SK-N-SH treated with all-trans-retinoic acid at 6 μM for 48 hours (cell line): ENCODE measurements at places on chromosomes 7 and 10.

GRCh38 chr7:112437072-112437471 lies 13.2 kb upstream of the IFRD1 start:
- peak; percentile 65 for ATAC-seq

GRCh38 chr10:32104622-32105509 lies 48.6 kb upstream of the KIF5B start:
- ATAC-seq = peak; percentile 51

- no peak for ATAC-seq
Observed at GRCh38 chr10:6640433-6641040, 60.5 kb upstream of the PRKCQ start.

DNA sequence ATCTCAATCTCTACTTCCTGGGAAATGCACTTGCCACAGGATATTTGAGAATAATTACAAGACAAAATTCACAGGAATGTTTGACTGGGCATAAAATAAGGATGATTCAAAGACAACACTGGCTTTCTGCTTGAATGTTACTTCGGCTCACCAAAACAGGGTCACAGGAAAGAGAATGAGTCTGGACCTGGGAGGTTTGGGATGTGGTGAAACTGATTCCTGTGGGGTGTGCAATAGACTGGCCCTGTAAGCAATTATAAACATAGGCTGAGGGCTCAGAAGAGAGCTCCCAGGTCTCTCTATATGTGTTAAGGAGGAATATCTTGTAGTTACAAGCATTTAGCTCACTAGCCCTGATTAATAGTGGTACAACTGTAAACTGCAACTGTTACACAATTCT lies 613.9 kb upstream of the CELF2 start:
- ATAC-seq = no peak

DNA sequence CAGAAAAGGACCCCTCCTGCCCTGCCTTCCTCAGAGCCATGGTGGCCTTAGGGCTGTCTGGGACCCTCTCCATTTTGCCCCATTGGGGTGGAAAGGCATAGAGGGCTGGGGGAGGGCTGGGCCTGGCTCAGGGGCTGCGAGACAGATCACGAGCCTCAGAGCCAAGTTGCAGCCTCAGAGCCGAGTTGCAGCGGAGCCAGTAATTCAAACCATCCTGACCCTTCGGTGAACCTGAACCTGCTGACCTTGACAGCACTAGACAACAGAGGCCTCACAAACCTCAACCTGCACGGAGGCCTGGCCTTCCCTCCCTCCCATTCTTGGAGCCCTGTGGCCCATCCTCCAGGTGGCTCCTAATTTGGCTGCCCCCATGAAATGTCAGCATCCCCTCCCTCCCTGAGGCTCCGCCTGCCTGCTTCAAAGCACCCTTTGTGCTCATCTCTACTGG lies 45.4 kb downstream of the PAX2 start:
- no peak for ATAC-seq

DNA sequence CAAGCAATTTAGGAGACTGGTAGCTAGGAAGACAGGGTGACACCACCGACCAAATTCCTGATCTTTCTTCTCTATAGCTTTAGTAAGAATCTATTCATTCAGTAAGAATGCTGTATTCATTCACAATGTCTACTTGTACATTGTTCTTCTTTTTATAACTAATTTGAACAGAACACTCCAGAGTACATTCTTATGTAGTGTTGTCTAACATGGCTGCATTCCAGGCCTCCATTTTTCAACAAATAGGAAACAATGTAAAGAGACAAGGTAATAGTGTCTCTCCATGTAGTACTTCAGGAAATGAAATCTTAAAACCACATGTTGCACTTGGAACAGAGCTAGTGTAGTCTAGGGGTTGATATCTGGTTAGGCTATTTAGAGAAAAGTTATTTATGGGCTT lies 1.8 kb downstream of the VCL start:
- peak; percentile 5 for ATAC-seq

DNA sequence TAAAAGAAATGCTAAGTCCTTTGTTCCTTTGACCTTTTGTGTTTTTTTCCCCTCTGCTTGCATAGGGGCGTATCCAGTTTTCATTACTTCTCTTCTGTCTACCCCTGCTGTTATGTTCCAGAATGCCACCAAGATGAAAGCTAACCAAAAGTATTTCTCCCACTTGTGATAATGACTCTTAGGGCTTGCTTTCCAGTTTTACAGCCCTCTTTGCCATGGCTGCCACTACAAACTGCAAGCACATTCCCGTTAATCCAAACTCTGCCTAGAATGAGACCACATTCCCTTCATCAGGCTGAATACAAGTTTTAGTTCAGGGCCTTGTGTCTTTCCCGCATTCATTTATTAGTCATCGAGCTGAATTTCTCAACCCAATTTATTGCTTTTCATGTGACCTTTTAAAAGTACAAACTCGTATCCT lies 23.6 kb upstream of the CD36 start:
- ATAC-seq = no peak

GRCh38 chr10:63236113-63236935 lies 103.2 kb downstream of the NRBF2 start:
- ATAC-seq = peak; percentile 96

- ATAC-seq = no peak
Observed at GRCh38 chr7:30902466-30902865, 9.2 kb upstream of the AQP1 start.

- no peak; the same call in 2 of the 3 replicates for ATAC-seq
Observed at GRCh38 chr10:70441161-70441894, at the start of gene NODAL. TSS of gene NODAL (minus strand) at chr10:70441681. CDS start at chr10:70441667, 14 bp downstream.

DNA sequence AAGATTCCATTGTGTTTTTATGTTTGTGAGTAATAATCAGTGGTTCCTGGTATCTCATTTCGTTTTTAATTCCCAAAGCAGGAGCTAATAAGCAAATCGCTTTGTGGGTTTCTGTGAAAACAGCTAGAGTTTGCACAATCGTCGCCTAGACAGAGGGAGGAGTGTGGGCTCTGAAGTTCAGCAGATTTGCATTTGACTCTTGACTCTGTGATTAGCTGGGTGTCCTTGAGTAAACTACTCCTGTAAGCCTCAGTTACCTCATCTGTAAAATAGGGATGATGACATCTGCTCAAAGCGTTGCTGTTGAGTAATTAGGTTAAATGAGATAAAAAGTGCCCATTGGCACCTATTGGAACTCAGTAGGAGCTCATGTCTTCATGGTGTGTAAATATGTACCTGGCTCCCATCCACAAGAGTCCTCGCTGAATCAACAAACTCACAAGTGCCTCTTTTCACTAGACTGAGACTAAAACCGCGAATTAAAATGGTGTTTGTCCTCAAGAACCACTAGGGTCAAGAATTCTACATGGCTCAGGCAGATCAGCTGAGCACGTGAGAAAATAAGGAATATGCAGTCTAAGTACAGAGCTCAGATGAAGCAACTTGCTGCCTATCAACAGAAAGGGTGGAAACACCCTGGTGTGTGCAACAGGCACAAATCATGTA lies 385.8 kb upstream of the C7orf33 start:
- no peak for ATAC-seq
